ENCODE measurements at places on chromosomes 4 and X.

DNA sequence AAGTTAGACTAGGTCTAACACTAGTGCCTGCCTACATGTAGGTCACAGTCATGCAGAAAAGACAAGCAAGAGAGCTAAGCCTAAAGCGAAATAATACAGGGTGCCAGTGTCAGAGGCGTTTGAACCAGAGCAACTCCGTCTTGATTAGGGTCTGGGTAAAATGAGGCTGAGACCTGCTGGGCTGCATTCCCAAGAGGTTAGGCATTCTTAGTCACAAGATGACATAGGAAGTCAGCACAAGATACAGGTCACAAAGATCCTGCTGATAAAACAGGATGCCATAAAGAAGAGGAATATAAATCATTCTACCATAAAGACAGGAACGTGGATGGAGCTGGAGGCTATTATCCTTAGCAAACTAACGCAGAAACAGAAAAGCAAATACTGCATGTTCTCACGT, 120.9 kb downstream of the BEND2 start:
- DNase-seq, result no peak

- peak; percentile 20 for DNase-seq
Measured at GRCh38 chr4:110088670-110089069, 109.7 kb downstream of the ELOVL6 start.

DNA sequence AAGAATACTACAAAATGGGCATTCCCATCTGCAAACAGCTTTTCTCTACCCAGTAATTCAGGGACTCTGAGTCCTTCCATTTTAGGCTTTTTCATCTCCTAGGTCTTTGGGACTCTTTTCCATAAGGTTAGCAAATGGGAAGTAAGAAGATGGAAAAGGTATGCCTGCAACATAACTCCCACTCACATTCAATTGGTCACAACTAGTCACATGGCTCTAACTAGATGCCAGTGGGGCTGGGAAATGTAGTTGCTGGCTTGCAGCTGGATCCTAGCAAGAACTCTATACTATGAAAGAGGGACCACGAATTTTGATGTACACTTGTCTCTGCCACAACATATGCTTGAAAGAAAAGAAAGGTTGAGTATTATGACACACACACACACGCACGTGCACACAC, 954.9 kb upstream of the FTHL17 start:
- DNase-seq, result no peak

GRCh38 chrX:68989865-68990606, 161.2 kb downstream of the EFNB1 start:
- no peak for DNase-seq

DNA sequence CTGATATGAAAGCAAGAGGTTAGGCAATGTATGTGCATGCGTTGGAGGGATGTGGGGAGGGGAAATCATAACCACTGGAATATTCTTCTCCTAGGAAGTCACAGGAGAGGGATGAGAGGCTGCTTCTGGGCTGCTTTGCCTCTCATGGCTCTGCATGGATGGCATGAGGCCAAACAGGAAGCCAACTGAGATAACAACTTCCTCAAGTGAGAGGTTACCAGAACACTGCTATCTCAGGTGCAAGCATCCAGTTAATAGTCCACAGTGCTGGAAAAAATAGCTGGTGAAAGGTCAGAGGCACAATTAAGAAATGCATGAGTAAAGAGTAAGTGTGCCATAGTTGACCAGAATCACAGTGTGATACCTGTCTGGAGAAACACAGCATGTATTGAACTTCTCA, 113.3 kb downstream of the ELOVL6 start:
- no peak for DNase-seq
